Activated gamma-delta T cell treated with anti-CD3 and anti-CD28 coated beads, Interleukin-2, amount 50 U/mL, for 16 hours (primary cell): ENCODE measurements at places on chromosomes 13 and 19.

DNA sequence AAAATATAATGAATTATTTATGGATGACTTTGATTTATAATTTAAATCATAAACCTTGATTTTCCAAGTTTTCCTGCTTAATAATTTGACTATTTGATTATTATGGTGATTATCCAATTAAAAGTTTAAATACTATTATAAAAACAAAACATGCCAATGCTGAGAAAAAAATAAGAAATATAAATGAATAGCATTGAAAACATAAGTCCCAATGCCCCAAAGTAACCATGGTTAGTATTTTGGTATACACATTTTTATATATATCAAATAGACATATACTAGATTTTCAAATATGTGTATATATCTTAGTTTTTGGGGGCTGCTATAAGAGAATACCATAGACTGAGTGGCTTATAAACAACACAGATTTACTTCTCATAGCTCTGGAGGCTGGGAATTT is 108.3 kb downstream of the GPC5 start:
- DNase-seq = no peak

- DNase-seq = no peak
These were observed 27.4 kb upstream of the SIAH3 start for GRCh38 chr13:45878966-45879365.

- DNase-seq = no peak
These were observed 133.3 kb downstream of the USP12 start for GRCh38 chr13:27038323-27038722.

DNA sequence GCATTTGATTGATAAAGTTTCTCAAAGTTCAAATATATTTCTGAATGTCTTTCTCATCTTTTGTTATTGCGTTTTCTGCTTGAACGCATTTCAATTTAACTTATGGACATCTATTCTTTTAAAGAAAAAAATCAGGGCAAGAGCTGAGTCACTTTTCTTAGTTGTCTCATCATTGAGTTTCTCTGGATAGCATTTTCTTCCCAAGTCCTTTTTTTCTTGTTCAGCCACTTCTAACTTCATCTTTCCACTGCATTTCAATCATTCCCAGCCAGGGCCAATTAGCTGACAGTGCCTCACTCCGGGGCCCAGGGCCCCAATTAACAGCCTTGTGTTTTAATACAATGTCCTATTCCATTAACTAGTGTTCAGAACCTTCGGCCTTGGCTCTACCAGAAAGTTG is 216.3 kb downstream of the B3GLCT start:
- no peak for DNase-seq

- no peak for DNase-seq
These were observed 334.0 kb downstream of the TBC1D4 start for GRCh38 chr13:75147946-75148345.

DNA sequence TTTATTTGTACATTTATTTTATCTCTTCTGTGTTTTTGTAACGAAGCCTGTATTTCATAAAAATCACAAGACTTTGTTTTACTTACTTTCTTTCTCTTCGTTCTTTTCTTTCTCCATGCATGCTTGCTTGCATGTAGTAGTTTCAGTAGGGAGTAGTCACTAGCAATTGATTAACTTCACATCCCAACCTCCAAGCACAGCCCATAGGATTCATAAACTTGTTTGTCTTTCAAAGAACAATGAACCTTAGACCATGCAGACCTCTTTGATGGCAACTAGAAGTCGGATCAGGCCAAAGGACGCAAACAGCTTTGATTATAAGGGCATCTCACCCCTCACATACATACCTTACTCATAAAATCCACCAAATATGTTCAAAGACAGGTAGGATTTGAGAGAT is 3.1 kb upstream of the PRR20A start:
- DNase-seq = no peak

GRCh38 chr13:109990296-109990695 is 203.9 kb upstream of the IRS2 start:
- no peak for DNase-seq

DNA sequence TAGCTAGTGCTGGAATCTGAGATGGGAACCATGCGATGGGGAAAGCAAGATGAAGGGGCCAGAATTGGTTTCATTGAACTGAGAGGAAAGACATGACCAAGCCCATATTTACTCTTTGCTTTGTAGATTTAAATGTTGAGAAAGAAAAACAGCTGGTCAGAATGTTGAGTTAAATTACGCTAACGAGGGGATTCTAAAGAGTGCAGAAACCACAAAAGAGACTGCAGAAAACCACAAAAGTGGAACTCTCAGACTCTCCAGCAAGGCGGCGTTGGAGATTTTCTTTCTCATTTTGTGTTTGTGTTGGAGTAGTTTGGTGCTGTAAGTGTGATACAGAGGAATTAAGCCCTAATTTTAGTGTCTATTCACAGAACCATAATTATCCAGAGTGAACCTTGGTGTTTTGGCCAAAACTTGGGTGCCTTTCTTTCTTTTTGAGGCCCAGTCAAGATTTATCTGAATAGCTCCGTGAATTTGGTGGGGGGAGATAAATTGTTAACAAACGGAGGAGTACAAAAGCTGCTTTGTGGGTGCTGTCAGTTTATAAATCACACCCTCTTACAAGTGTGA is 26.3 kb downstream of the SAE1 start:
- DNase-seq = no peak

- no peak for DNase-seq
These were observed 21.5 kb upstream of the SDHAF1 start for GRCh38 chr19:35973487-35973886.

DNA sequence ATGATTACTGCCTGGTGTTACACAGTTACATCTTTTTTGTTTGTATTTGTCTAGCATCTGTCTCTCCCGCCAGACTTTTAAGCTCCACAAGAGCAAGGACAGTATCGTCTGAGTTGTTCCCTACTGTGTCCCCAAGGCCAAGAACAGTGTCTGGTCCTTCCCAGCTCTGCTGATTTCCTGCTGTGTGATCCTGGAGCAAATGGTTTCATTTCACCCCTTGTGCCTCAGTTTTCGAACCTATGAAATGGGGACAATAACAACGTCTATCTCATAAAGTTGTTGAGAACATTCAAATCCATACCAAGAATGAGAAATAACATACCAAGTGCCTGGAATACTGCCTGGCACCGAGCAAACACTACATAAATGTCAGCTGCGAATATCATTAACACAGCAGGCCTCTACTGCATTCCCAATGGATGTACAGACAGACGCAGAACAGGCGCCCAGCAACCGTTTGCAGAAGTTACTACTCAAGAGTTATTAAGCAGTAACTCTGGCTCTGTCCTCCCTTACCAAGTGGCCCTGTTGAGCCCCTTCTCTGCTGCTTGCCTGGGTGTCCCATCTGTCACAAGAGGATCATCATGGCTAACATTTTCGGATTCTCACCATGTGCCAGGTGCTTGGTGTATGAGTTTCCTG is 11.4 kb downstream of the XRCC1 start:
- DNase-seq = no peak

DNA sequence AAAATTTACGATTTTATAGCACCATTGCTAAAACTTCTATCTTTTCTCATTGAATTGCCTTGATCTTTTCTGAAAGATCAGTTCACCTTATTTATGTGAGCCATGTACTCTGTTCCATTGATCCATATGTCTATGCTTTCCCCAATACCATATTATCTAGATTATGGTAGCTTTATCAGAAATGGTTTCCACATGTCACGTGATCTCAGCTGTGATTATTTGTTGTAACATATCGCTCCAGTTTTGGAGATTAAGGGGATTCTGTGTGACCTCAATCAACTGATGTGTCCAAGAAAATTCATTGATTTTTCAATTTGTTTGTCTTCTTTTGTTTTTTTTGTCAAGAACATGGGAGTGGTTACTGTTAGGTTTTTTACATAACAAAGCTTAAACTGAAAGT is 1114.5 kb upstream of the ATXN8OS start:
- no peak for DNase-seq

DNA sequence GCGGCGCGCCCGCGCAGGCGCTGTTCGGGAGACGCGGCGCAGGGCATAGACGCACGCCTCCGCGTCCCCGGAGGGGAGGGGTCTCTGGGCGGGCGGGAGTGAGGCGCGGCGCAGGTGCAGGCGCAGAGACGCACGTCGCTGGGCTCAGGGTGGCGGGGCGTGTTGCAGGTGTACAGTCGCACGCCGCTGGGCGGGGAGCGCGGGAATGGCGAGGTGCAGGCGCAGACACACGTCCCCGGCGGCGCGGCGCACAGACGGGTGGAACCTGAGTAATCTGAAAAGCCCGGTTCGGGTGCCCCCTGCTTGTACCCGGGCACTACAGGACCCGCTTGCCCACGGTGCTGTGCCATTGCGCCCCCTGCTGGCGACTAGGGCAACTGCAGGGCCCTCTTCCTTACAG is 44.7 kb downstream of the PLPP2 start:
- DNase-seq = no peak

GRCh38 chr13:112750570-112750969 is 60.7 kb downstream of the ATP11A start:
- no peak for DNase-seq

DNA sequence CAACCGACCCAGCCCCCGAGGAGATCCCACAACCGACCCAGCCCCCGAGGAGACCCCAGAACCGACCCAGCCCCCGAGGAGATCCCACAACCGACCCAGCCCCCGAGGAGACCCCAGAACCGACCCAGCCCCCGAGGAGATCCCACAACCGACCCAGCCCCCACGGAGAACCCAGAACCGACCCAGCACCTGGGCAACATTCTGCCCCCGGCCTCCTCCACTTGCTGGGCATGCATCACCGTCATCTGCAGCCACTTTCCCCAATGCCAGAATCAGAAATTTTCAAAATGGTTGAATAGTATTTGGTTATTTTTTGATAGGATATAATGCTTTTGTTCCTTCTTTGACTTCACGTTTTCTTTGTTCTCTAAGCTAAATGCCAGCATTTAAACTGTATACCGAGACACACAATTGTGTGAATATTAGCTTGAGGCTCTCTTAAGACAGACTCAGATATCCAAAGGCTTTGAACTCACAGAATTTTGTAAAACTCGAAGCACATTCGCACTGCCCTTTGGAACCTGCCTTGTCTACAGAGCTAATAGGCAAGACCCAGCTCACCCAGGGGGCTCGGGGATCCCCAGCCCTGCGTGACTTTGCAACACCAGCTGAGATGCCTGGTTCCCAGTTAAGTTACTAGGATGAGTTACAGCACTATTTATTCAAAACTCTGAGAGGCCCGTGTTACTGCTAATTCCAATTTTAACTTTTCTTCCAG is 15.5 kb upstream of the RASA3 start:
- no peak for DNase-seq

GRCh38 chr19:19059018-19059836 is 4.6 kb upstream of the SLC25A42 start:
- DNase-seq = no peak

GRCh38 chr13:90533866-90534265 is 813.6 kb upstream of the MIR17HG start:
- no peak for DNase-seq

DNA sequence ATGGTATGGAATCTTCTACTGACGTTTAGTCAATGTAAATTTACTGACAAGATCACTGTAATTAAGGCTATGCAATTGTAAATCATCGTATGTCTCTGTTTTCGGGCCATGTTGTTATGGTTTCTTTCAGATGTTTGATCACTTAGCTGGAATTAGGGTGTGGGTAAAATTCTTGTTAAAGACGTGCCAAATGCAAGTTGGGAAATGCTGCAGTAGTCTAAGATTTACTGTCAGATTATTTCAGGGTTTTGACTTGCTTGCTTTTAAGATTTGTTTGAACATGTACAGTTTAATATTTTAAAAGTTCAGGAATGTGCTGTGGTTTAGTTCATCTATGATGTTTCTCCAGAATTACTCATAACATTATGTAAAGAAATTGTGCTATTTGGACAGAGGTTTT is 10.8 kb downstream of the NDFIP2 start:
- DNase-seq = no peak

GRCh38 chr19:40225440-40226305 is 816 bp downstream of the CCNP start:
- DNase-seq = no peak

DNA sequence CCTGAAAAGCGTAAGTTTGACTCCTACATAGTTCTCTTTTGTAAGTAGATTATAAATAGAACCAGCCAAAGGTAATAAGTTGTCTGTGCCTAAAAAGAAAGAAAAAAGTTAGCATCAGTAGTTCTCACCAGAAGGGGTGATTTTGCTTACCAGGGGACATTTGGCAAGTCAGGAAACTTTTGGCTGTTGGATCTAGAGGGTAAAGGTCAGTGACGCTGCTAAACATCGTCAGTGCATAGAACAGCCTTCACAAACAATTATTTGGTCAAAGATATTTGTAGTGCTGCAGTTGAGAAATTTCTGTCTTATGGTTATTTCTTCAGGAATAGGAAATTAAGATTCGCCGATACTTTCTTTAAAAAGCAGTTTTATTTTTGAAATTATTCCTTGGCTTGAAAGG is 2.0 kb downstream of the USPL1 start:
- DNase-seq = no peak

- DNase-seq = no peak
These were observed 96.4 kb upstream of the STARD13 start for GRCh38 chr13:33381906-33382305.

DNA sequence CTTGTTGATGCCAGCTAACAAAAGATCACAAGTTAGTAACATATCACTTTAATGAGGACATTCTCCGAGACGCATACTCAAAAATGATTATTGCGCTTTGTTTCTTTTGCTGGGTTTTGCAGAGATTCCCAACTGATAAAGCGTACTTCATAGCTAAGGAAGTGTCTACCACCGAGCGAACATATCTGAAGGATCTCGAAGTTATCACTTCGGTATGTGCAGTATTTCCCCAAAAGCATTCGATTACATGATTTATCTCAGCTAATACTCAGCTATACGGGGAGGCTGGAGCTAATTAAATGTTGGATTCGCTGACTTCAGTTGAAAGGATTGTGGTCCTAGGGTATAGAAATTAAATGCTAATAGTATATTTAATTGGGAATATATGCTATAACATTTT is 166.3 kb downstream of the STK24 start:
- DNase-seq = no peak

GRCh38 chr19:38685666-38686529 is 38.4 kb downstream of the ACTN4 start:
- DNase-seq = no peak

DNA sequence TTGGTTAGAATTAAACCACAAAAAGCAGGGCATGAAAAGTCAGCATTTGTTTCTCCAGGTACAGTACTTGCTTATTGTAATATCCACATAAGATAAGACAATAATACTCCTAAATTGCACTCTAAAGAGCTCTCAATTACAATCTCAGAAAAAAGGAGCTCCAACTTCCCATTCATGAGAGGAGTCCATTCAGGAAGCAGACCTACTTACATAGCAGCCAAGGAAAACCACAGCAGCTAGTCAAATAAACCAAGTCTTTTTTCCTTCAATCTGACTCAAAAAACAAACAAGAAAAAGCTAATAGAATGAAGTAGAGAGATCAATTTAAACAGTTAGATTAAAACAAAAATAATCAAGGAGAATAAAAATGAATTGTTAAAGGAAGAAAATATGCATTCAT is 885.2 kb upstream of the SLITRK6 start:
- no peak for DNase-seq

- DNase-seq = no peak
These were observed 284.5 kb downstream of the FGF14 start for GRCh38 chr13:102117175-102117831.

GRCh38 chr13:38477676-38478075 is 128.0 kb downstream of the UFM1 start:
- no peak for DNase-seq

- no peak for DNase-seq
These were observed 5.0 kb upstream of the KMT2B start for GRCh38 chr19:35712567-35713505.
